ENCODE measurements at places on chromosomes 13 and 19.

DNA sequence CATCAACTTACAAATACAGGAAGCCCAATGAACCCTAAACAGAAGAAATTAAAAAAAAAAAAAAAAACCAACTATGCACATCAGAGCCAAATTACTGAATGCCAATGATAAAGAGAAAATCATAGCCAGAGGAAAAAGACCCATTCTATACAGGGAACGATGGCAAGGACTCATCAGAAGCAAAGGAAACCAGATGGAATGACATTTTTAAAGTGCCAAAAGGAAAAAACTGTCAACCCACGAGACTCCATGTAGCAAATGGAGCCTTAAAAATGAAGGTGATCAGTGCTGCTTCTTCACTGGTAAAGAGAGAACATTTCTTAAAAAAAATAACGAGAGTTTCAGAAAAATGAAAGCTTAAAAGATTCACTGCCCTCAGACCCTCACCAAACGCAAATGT lies 18.3 kb downstream of the PCID2 start:
- no peak for DNase-seq

DNA sequence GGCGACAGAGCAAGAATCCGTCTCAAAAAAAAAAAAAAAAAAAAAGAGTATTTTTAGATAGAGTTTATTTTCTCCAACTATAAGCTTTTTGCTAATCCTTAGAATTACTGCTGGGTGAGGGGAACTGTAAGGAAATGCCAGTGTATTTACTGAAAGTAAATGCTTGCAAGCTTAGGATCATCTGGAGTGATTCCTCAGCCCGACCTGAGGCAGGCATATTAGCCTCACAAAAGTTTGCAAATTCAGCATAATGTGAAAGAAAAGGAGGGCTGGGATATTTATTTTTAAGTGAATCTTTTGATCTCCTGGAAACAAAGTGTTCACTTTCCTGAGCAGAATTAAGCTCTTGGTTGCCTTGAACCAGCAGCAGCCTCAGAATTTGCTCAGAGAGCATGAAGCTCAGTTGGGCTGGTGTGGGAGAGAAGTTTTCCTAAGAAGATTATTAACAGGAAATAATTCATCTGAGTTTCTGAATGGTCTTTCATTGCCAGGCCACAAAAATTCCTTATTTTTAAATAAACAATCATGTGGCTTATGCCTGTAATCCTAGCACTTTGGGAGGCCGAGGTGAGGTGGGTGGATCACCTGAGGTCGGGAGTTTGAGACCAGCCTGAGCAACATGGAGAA lies 24.7 kb upstream of the SPATA13 start:
- no peak for DNase-seq

DNA sequence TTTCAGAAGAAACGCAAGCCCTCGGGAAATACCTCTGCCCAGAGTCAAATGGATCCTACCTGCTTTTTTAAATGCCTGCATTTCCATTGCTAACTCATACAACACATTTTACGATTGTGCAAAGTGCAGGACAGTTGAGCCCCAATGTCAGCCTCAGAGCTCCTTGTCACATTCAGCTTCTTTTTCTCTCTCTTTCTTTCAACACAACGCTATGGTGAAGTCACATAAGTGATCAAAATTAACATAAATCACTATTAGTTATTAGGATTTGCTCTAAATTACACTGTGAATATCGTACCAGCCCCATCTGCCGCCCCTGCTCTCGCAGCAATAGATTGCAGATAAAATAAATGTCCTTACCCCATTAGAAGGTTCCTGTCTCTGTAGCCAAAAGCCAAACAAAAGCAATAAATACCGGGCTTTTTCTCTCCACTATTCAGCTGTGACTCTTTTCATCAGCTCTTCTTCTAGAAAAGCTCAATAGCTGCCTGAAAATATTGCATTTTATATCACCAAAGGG lies 8.8 kb downstream of the POU4F1 start:
- no peak for DNase-seq

DNA sequence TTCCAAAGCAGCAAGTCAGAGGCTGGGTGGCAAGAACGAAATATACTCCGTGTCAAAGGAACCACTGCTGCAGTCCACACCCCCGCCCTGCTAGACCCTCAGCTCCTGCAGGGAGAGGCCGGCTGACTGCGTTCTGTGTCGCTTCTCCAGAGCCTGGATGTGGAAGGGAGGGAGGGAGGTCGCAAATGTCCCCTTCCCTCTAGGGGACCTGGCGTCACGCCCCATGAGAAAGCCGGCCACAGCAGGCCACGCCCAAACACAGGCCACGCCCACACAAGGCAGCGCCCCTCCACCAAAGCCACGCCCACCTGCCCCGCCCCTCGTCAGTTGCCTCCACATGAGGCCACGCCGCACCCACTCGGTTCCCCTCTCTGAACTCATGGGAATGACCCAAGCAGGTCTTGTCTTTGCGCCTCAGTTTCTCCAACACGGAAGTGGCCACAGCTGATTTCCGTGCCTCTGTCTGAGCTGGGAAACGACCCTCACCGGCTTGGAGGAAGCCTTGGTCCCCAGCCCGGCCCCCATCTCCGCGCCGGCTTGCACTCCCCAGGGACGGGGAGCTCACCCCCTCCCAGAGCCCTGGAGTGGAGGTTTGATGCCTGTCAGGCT lies 38.4 kb upstream of the TCF3 start:
- DNase-seq: peak; percentile 80

DNA sequence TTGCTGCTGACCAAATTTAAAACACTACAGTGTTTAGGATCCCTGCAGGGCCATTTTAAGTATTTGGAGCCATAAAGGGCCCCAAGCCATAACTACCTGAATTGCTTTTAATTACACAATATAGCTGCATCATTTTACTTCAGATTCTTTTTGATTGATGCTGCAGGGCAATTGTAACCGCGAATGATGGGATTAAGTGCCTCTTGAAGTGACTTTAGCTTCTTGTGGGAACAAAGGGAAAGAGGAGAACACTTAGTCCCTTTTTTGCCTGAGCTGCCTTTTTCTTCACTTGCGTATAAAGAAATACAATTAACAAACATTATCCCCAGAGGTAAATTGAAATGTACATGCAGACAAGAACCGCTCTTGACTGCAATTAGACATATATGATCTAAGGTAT lies 228.5 kb downstream of the ZIC5 start:
- DNase-seq: no peak
